Uterus (tissue), 4 donors: ENCODE measurements at places on chromosomes 13 and 19. TPM values are rescaled to one million over a fixed set of nuclear protein-coding genes. Genes with fewer than 3 reads are reported as not detected.

Gene WDR87
- not detected for total RNA-seq

Gene UNC13A
- total RNA-seq = 0.29 TPM

Gene PSG2
- total RNA-seq = not detected

DNA sequence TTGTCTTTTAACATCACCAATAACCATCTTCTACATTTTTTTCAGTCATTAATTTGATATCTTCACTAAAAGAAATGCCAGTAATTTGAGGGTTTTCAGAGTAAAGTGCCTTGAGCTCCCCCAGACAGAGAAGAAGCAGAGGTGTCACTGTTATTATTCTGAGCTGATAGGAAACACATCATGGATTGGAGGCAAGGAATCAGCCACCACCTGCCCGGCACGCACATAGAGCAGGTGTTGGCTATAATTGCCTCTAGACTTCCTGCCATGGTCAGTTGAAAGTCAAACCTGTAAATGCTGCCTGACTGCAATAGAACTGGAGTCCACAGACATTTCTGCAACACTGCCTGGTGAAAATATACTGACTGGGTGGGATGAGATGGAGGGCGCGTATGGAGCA lies 776.6 kb downstream of the UQCRFS1 start:
- DNase-seq = no peak

DNA sequence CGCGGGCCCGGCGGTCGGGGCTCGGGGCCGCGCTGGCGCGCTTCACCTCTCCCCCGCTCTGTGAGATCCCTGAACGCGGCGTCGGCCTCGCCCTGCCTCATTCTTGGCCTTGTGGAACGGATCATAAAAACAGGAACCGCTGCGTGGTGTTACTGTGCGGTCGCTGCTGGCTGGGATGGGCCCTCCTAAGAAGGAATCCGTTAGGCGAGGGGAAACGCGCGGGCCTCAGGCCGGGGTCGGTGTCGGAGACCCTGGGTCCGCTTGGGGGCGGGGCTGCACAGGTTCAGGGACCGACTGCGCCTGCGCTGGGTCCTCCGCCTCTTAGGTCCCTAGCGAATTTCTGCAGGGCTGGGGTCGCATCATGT lies 381 bp downstream of the CKAP2 start:
- DNase-seq = peak; percentile 50

DNA sequence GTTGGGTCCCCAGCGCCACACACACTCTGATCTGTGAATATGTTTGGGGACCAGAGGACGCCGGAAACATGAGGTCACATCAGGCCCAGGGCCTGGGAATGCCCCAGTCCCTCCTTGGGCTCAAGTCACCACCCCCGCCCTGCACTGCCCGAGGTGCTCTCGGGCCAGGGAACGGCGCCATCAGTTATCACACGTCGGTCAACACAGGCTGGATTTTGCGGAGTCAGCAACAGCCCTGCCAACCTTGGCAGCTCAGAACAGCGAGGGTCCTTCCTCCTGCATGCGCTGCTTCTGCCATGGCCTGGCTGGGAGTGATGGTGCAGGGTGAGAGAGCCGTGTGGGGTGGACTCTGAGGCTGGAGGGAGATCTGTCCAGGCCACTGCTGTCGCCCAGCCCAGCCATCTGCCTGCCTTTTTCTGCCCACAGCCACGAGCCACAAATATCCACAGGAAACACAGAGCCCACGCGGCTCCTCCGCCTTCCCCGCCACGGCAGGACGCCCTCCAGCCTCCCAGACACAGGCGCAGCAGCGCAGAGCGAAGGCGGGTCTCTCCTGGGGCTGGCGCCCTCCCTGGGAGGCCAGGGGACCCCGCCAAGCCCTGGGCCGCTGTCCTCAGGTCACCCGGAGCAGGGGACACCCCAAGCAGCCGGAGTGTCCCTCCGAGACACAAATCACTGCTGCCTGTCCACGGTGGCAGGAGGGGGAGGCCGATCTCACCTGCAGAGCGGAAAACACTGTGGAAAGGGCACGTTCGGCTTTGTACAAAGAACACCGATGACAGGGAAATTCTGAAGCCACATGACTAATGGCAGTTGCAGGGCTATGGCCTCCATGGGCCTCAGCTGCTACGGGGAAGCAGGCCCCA lies 31.6 kb upstream of the CACTIN start:
- no peak for DNase-seq

DNA sequence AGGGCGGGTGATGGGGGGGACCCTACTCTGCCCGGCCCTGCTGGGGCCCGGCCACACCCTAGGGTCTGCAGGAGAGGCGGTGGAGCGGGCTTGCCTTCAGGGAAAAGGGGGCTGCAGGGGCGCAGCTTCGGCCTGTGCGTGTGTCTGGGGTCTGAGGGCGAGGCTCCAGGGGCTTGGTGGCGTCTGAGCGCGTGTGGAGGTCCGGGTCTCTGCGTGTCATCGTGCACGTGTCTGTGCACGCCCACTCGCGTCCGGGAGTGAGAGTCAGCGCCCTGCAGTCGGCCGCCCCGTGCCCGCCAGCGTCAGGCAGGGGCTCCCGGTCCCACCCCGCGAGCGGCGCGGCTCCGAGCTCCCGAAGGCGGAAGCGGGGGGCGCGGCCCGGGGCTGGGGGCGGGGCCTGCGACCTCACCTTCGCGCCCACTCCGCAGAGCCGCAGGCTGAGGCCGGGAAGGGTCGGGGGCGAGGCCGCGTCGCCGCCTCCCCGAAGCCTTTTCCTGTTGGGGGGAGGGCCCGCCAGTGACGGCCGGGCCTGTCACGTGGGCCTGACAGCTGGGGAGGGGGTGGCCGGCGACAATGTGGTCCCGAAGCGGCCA lies at the start of gene ARHGAP45:
Gene ARHGAP45 (plus strand): TSS at position 420 of the 593 bp plus-strand sequence. CDS start 239 bp downstream, outside the sequence.
- no peak for DNase-seq

- no peak for DNase-seq
Observed at GRCh38 chr13:49833402-49833801, 40.9 kb upstream of the KPNA3 start.

DNA sequence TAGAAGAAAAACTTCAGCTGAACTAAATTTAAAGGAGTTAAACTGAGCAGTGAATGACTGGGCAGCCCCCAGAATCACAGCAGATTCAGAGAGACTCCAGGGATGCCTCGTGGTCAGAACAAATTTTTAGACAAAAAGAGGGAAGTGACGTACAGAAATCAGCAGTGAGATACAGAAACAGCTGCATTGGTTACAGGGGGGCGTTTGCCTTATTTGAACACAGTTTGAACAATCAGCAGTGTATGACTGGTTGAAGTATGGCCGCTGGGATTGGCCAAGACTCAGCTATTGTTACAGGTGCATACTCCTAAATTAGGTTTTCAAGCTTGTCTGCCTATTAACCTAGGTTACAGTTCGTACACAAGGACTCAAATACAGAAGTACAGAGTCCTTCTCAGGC lies 2.2 kb upstream of the SPRYD7 start:
- no peak for DNase-seq

GRCh38 chr19:19259741-19260140 lies 13.4 kb downstream of the TM6SF2 start:
- no peak for DNase-seq

DNA sequence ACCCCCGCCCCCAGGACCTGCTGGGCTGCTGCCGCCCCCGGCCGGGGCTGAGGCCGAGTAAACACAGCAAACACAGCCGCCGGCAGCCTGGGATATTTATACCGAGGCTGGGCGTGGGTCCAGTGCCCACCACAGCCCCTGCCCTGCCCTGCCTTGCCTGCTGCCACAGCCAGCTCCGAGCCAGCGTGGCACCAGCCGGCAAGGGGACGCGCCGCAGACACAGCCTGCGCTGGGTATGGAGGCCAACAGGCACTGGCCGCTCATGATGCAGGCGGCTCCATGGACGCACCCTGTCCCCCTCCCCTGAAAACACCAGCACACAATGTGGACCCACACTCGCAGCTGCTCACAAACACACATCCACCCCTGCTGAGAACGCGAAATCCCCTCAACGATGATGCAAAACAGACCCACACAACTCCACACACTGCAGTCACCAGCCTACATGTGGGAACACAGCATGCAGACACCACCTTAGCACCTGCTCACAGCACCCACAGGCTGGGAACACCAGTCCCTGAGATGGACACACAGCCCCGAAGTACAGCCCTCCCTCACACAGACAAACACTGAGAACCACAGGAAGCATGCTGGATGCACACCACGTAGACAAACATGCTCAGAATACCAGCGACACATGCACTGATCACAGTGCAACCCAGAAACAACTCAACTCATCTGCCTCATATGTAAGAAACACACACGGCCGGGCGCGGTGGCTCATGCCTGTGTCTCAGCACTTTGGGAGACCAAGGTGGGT lies 16.2 kb downstream of the CCDC97 start:
- no peak for DNase-seq

DNA sequence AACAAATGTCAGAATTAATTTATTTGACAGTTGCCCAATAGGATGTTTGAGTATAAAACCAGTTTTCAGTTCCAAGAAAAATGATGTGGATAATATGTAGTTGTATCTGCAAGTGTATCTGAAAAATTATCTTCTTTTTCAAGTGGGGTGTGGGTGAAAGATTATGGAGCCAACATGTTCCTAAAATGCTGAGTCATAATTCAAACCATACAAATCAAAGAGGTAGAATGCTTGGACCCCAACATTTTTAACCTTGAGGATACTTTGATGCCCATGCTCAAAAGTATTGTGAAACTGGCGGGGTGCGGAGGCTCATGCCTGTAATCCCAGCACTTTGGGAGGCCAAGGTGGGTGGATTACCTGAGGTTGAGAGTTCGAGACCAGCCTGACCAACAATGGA lies 54.0 kb upstream of the ZNF724 start:
- no peak for DNase-seq

- DNase-seq = peak; percentile 17
Observed at GRCh38 chr19:36420961-36421748, 2.7 kb upstream of the ZFP82 start.

DNA sequence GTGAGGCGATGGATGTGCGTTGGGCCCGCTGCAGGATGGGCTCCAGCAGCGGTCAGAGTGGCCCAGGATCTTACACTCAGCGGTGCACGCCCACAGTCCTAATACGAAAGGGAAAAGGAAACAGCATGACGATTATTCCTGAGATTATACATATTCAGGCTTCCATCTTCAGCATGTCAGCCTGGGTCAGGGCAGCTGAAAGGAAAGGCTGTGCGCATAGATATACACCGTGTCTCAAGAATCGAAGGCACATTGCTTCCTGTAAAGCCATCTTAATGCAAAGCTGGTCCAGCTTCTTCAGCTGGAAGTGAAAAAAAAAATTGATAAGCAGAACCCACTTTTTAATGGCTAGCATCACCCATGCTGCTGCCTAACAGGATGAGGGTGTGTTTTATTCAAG lies 3.6 kb downstream of the PCDH8 start:
- no peak for DNase-seq

DNA sequence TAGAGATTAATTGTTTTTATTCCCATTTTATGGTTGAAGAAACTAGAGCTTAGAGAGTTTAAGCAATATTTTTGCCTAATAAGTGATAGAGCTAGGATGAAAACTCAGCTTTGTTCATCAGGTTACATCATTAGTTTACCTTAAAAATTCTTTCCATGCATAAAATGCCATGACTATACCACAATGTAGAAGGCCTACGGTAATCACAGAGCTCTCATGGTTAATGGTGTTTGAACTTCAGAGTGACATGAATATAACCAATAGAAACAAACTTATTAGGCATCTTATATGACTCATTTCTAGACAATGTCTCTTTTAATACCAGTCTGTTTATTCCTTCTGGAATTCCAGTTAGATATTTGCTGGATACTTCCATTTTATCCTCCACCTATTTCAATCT lies 78.5 kb downstream of the FGF9 start:
- no peak for DNase-seq

- DNase-seq = no peak
Observed at GRCh38 chr13:94268661-94269060, 210.8 kb downstream of the DCT start.

DNA sequence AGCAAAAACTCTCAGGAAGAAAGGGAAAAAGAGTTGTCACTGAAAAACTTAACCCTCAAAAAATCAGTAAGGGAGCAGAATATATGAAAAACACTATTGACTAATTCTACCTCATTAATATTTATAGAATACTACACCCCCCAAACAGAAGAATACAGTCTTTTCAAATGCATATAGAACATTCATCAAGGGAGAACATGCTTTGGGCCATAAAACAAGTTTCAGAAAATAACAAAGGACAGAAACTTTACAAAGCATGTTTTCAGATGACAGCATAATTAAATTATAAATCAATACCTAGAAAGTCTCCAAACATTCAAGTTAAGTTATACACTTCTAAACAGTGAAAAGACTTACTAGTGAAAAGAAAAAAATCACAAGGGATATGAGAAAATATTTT lies 30.5 kb downstream of the SOHLH2 start:
- DNase-seq = no peak

DNA sequence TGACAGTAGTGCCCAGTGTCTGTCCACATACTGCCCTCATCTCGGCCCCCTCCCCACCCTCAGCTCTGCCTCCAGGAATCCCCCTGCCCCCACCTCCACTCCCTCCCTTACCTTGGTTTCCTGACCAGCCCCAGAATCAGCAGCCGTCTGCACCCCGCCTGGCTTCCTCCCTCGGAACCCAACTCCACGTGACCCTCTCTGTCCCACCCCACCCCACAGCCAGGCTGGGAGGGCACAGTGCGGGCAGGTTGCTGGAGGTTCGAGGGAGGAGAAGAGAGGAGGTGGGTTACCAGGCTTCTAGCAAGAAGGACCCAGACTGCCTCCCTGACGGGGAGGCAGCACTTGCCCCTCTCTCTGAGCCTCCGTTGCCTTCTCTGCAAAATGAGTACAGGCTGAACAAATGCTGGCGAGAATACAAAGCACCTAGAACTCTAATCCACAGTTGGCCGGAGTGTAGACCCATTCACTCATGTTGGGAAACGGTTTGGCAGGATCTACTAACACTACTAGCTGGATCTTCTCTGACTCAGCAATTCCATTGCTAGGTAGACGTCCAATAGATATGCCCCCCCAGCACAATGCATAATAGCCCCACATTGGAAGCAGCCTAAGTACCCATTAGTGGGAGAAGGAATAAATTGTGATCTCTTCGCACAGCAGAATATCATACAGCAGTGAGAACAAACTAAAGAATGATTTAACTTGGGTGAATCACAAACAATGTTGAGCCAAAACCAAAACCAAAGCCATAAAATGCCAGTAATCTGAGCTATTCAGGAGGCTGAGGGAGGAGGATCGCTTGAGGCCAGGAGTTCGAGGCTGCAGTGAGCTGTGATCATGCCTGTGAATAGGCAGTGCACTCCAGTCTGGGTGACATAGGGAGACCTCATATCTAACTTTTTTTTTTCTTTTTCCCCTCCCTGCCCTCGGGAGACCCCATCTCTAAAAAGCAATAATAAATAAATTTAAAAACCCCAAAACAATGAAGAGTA lies at the start of gene RASAL3:
Gene RASAL3 (minus strand): TSS at position 151 of the 992 bp plus-strand sequence. CDS start 186 bp downstream, outside the sequence.
- DNase-seq = no peak

- DNase-seq = peak; percentile 74
Observed at GRCh38 chr19:33797802-33798671, 1.4 kb downstream of the KCTD15 start.
